Ovary (tissue), 10 donors: ENCODE measurements at places on chromosomes 13 and 19. TPM values are rescaled to one million over a fixed set of nuclear protein-coding genes. Genes with fewer than 3 reads are reported as not detected.

Gene PSG5
- total RNA-seq, result not detected

Gene CEACAM5
- not detected for total RNA-seq

GRCh38 chr13:110812121-110812868 lies 98.8 kb downstream of the ING1 start:
- no peak for DNase-seq

DNA sequence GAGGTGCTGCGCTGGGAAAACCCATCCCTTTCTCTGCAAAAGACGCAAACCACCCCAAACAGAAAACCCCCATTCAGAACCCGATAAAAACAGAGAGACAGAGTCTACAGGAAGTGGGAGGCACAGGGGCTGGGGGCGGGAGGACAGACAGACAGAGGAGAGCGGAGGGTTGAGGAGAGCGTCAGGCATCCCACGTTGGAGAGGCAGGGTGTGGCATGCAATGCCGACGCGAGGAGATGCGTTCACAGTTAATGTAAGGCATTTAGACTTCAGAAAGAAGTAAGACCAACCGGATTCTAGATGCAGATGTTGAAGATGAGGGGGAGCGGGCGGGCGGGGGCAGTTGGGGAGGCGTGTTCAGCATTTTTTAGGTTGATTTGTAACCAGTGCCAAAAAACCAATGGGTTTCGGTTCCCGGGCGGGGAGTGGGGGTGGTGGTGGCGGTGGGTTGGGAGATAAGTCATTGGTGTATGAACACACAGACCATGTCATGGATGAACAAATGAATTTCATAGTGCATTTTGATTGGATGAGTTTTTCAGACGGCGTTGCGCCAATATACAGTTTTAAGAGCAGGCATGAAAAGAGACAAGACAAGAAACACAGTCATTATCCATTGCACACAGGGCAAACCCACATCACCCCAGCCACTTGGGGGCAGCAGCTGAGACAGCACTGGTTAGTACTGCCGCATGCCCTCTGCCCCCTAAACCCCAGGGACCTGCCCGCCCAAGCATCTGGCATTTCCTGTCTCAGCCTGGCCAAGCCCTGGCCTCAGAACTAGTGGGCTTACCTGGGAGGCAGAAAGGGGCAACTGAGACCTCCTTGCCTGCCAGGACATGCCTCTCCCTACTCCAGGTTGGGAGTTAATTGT lies 91.3 kb downstream of the IER2 start:
- no peak for DNase-seq

DNA sequence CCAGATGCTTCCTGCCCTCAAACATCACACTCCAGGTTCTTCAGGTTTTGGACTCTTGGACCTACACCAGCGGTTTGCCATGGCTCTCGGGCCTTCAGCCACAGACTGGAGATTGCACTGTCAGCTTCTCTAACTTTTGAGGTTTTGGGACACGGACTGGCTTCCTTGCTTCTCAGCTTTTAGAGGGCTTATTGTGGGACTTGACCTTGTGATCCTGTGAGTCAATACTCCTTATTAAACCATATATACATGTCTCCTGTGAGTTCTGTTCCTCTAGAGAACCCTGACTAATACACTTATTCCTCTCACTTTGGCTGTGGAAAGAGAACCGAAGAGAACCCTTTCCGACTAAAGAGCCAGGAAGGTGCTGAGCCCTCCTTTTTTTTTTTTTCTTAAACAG lies 53.6 kb downstream of the LMO7 start:
- no peak for DNase-seq

DNA sequence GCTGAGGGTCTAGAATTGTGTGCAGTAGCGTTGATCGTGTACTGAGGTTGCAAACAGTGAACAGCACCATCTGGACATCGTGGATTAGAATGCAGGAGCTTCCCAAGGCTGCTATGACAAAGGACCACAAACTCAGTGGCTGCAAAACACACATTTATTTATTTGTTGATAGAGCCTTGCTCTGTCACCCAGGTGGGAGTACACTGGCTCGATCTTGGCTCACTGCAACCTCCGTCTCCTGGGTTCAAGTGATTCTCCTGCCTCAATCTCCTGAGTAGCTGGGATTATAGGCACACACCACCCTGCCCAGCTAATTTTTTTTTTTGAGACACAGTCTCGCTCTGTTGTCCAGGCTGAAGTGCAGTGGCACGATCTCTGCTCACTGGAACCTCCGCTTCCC lies 2.3 kb upstream of the UHRF1 start:
- no peak for DNase-seq

GRCh38 chr19:11963566-11964355 lies 1.1 kb upstream of the ZNF763 start:
- peak; percentile 84 for DNase-seq

DNA sequence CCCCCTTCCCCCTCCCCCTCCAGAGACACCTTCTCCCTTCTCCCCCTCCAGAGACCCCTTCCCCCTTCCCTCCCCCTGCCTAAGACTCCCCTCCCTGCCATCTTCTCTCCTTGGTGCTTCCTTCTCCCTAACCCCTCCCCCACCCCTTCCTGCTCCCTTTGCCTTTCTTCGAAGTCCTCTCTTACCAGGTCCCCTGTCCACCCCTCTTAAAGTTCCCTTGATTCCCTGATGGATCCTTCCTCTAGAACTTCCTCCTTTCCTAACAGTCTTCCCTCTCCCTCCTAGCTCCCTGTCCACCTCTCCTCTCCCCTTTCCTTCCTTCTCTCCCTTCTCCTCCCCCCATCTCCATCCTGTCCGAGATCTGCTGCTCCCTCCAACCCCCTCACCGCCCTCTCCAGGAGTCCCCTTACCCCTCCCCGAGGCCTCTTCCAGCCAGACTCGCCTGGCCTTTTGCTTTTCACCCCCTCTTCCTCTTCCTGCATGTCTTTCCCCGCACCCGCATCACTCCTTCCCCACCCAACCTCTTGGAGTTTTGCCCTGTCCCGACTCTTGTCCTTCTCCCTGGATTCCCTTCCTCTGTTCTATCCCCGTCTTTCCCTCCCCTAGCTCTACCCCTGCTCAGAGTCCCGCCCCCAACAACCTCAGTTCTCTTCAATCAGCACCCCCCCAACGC lies 3.1 kb downstream of the TNFSF9 start:
- DNase-seq, result no peak
